NCI-H446 (cell line): ENCODE measurements at places on chromosomes 11 and 22.

GRCh38 chr11:122155765-122156527, 39.9 kb upstream of the BLID start:
- no peak for DNase-seq

- no peak for DNase-seq
Measured at GRCh38 chr11:68497761-68498160, 37.2 kb downstream of the PPP6R3 start.

DNA sequence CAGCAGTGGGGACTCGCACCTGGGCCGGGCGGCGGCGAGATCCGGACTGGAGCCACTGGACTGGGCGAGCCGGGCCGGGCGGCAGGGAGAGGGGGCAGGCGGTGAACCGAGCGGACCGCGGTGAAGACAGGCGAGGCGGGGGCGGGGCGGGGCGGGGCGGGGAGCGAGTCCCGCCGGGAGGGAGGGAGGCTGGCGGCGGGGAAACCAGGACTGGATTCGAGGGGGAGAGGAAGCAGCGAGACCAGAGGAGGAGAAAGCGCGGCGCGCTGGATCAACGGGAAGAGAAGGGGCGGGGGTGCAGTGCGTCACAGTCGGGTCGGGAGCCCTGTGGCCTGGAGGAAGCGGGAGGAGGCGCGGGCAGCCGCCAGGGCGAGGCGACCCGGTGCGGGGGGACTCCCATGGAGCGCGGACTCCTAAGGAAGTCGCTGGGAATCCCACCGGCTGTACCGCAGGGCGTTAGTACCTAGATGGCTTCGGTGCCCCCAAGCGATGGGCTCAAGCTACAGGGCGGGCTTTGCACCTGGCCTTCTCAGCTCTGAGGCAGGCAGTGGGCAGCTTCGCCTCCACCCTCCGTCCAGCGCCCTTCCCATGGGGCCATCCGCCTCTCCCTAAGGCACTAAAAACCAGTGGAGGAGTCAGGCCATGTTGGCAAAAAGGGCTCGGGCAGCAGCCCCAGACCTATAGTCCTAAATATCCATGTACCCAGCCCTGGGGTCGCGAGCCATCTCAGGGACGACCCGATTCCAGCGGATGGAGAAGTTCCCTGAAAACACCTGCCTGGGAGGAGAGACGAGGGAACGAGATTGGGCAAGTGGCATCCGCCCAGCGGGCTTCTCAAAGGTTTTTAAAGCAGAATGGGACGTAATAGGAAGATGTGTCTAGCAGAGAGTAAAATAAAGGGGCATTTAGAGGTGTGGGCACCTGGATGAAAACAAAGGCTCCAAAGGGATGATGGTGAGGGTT, at the start of gene TMEM121B:
Gene TMEM121B (minus strand): TSS at position 128 of the 963 bp plus-strand sequence. CDS start 233 bp downstream, outside the sequence.
- DNase-seq, result peak; percentile 75

DNA sequence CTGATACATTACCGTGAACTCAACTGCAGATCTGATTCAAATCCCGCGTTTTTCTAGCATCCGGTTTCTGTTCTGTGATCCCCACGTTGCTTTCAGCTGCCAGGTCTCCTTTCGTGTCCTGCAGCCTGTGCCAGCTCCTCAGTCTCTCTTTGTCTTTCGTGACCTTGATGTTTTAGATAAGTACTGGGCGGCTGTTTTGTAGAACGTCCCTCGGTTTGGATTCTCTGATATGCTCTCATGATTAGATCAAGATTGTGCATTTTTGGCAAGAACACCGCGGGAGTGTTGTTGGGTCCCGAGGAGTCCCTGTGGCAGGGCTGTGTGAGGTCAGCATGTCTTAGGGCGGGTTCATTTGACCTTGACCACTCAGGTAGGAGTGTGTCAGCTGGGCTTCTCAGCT, 38.6 kb downstream of the KCNQ1 start:
- DNase-seq, result no peak

- DNase-seq, result no peak
Measured at GRCh38 chr22:39818094-39818493, 75.5 kb downstream of the ENTHD1 start.
